ENCODE measurements at places on chromosomes 6 and 20.
A peak's percentile ranks its signal among the peaks of the same experiment; 100 is the strongest.

GRCh38 chr20:611047-611842 is 1.1 kb upstream of the TCF15 start:
- DNase-seq = no peak

- no peak for DNase-seq
Measured at GRCh38 chr6:89859744-89860143, 30.1 kb downstream of the CASP8AP2 start.

DNA sequence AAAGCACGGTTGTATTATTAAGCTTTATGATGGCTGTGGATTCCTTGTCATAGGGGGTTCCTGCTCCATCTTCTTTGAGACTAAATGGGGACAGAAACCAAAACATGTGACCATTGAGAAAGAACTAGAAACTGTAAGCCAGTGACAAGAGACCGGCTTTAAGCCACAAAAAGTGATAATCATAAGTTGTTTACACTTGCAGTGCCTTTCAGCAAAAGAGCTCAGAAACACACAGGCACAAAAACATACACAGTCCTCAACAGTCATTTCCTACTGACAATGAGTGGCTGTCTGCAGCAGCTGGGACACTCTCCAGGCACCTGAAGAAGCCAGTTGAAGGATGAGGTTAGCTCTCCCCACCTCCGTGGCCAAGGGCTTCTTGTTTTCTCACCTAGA is 20.0 kb upstream of the UBE2J1 start:
- DNase-seq = no peak

- DNase-seq = peak; percentile 85
Measured at GRCh38 chr6:80789912-80790570, 683.6 kb downstream of the BCKDHB start.

DNA sequence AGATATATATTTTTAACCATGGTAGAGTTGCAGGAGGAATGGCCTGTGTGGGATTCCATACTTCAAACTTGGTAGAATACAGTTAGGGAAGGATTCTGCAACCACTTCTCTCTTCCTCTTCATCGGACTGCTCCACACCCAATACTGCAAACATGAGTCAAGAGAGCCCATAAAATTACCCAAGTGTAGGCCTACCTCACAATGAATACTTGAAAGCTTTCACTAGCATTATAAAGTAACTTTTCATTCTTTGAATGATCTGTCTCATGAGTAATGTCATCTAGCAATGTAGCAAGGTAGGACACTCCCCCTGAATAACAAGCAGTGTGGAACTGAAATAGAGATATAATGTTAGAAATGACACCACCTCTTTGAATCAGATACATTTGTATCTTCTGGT is 79.4 kb downstream of the FOXC1 start:
- no peak for DNase-seq

DNA sequence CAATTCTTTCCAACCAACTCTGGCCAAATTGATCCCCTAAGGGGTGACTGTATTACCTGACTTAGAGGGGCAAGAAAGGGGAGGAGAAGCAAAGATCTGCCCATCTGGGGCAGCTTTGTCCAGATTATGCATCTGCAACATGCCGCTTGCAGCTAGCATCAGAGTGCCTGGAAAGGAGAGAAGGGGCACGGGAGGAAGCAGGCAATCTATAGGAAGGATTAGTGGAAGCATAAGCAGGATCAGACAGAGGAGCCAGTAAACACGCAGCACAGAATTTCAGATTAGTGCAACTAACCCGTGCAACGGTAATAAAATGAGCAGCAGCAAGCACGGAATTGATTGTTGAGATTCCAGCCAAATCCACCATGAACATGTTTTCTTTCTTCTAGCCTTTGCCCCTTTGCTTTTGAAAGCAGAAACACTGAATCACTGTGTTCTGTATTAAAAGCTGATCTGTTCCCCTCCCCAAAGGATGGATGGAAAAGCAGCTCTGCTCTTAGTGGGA is 643.6 kb upstream of the CHD6 start:
- DNase-seq = no peak
